ENCODE measurements at places on chromosomes 3 and 15.
A peak's percentile ranks its signal among the peaks of the same experiment; 100 is the strongest.

- peak; percentile 55 for DNase-seq
These were observed 17.3 kb downstream of the FAIM start for GRCh38 chr3:138625707-138626365.

- DNase-seq: no peak
These were observed 199.1 kb downstream of the FOXP1 start for GRCh38 chr3:71384388-71384787.

- DNase-seq: no peak
These were observed 427.7 kb downstream of the GABRG3 start for GRCh38 chr15:27398631-27399161.

DNA sequence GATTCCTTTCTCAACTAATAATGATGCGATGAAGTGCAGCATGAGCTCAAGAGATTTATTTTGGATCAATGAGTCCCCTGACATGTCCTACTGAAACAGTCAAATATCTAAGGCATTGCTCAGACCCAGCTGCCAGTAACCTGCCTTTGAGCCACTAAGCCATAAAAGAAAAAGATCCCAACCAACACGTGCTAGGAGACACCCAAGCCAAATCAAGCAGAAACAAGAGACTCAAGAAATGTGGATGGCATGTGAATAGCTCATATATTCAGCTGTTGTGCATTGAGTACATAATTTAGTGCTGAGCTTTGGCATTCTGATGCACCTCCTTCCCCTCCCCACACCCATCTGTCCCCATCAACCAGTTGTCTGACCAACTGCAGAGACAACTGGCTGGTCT is 29.2 kb downstream of the GJD2 start:
- no peak for DNase-seq

GRCh38 chr3:146350852-146351251 is 99.9 kb upstream of the PLSCR4 start:
- no peak for DNase-seq

- no peak for DNase-seq
These were observed 7.2 kb downstream of the SPG21 start for GRCh38 chr15:64982472-64982871.

GRCh38 chr3:158463556-158463955 is 107.4 kb upstream of the MLF1 start:
- DNase-seq: no peak

GRCh38 chr3:130377960-130378676 is 32.6 kb downstream of the COL6A5 start:
- no peak for DNase-seq

GRCh38 chr3:69012800-69013252 is 658 bp downstream of the EOGT start:
- peak; percentile 71 for DNase-seq

- no peak for DNase-seq
These were observed 26.5 kb downstream of the SLC41A3 start for GRCh38 chr3:126057501-126057819.

- DNase-seq: no peak
These were observed 37.7 kb downstream of the LDHAL6B start for GRCh38 chr15:59244337-59244736.

GRCh38 chr15:71595846-71596553 is 214.4 kb upstream of the NR2E3 start:
- no peak for DNase-seq

DNA sequence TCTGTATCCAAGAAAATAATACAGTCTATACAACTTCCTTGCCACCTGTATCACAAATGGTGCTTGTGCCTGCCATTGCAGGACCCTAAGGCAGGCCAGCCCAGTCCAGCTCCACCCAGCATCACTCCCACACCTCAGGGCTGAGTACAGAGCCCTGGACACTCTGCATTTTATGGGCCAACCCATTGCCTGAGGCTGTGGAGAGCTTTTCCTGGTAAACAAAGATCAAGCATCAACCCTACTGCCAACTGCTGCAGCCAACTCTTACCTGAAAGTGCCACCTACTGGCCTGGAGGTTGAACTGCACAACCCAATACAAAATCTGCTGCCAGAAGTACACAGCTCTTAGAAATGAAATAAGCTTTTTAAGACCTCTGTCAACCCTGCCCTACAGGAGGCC is 1082.2 kb downstream of the NAALADL2 start:
- peak; percentile 24 for DNase-seq

GRCh38 chr3:191074511-191074910 is 124.5 kb upstream of the OSTN start:
- no peak for DNase-seq

DNA sequence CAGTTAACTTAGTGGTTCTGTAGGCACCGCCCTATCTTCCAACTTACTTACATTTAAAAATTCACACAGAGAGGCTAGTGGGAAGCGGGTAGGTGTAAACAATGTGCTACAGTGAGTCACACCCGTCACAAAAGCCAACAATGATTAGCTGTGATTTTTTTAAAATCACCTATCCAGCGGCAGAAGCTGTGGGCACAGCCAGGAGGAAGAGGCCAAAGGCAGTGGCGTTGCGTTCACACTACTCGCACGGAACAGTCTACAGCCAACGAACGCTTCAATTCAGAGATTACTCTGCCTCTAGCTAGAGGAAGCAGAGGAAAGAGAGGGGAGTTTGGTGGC is 2.5 kb upstream of the NLGN1 start:
- no peak for DNase-seq

DNA sequence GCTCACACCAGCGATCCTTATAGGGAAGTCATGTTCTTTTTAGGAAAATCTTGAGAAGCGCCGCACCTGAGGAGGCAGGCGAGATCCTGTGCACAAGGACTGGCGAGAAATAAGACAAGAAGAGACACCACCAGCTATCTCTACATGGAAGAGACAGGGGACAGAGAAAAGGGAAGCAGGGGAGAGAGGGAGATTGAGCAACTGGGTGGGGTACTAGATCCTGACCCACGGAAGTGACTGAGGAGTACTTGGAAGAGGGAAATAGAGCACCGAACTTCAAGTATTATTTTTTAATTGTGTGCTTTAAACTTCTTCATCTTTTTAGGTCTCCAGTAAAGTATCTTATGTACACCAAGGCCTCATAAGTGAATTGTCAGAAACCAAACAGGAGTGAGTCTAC is 742.0 kb upstream of the LMCD1 start:
- no peak for DNase-seq

DNA sequence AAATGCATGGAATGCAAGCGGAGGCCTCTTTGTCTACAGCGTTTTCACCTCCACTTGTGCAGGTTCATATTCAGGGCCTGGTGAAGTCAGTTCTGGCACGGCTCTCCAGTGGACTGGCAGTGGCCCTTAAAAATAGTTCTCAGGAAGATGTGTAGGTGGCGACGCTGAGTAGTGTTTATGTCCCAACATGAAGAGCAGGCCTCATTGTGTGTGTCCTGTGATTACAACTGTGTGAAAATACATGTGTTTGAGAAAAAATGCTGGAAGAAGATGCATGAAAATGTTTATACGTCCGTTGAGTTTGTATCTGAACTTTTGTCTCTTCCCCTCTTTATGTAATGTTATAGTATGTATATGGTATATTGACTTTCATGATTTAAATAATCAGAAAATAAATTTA is 7.2 kb downstream of the LIPC start:
- peak; percentile 77 for DNase-seq

GRCh38 chr15:67885861-67886260 is 46.0 kb upstream of the RNU6-1 start:
- DNase-seq: no peak

- no peak for DNase-seq
These were observed 647.8 kb upstream of the CCDC54 start for GRCh38 chr3:106729481-106729880.

DNA sequence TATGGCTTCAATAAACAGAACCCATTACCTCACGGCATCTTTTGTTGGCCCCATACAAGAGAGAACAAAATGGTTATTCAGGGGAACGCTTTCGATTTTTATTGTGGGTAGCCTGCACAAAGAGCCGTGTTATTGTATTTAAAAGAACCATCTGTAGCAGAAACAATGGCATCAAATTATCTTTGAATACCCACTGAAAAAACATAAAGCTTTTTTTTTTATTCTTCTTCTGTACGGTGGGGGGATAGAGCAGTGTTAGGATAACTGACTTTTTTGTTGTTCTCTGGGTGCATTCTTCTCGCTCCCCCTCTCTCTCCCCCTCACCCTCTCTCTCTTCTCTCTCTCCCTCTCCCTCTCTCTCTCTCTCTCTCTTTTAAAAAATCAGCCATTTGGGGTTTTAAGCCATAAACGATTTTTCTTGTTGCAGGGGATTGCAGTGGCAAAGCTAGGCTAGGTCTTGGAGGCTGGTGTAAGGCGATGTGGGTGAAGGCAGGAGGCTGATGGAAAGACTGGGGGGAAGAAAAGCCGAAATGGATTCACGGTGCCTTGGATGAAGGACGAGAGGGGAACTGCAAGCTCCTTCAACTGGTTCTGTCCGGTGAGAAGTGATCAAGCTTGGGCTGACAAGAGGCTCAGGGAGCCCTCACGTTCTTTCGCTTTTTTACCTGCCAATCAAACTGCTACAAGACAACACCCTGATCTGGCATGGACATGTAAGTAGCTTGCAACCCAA is 12.4 kb upstream of the SOX2 start:
- no peak for DNase-seq

DNA sequence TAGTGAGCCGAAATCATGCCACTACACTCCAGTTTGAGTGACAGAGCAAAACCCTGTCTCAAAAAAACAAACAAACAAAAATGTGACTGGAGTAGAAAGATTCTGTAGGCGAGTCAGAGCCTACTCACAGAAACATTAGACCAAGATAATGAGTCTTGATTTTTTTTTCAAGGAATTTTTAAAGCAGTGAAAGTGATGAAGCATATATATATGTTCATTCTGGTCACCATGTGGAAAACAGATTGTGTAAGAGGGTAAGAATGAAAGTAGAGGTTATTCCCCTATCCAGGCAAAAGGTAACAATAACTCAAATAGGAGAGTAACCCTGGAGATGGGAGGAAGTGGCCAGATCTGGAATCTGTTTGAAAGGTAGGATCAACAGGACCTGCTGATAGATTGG is 26.2 kb upstream of the FHIT start:
- DNase-seq: no peak

DNA sequence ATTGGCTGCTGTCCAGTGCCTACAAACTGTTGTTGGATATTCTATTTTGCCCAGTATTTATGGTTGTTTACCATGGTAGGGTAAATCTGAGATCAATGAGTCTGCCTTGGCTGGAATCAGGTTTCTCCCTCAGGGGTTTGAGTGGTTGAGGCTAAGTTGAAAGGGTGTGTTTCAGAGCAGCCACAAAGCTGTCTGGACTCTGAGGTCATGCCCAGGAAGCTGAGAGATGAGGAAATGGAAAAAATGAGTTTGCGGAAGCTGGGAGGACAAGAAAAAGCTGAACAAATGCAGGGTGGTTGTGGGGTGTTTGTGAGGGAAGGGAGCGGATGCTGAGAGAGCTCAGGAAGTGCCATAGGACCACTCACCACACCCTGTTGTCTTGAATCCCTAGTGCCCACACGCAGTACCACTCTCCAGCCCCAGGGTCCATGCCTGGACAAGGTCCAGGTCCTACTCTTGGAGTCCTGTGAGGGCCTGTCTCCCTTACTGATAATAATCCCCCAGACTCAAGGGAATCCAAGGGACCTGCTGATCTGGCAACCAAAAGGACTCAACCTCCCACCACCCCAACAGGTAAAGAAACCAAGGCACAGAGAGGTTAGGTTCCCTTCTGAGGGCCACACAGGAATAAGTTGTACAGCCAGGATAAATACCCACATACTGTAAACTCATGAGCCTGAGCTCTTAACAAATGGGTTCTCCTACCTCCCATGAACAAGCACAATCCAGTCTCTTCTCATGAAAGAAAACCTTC is 81.6 kb downstream of the PPCDC start:
- peak; percentile 97 for DNase-seq

GRCh38 chr15:67119238-67119846 is 53.9 kb downstream of the SMAD3 start:
- no peak for DNase-seq

DNA sequence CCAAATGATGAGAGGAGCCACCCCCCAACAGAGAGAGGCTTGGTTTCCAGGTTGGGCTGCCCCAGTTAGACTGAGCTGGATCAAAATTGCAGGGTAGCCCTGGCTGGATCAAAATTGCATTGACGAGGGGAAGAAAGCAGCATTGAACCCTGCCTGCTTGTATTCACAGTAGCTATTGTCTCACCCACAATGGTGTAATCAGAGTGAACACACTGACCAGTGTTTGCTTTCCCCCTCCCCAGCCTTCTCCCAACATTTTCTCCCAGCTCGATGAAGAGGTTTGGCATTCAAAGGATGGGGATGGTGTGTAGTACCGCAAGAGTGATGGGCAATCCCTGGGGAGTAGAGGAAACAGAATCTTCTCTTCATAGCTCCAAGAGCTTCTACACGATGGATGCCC is 223.8 kb downstream of the ADAMTS9 start:
- DNase-seq: no peak

- peak; percentile 73 for DNase-seq
These were observed 166.3 kb downstream of the VGLL4 start for GRCh38 chr3:11477407-11477911.

- no peak for DNase-seq
These were observed 103.7 kb downstream of the PEX5L start for GRCh38 chr3:179933080-179933479.

DNA sequence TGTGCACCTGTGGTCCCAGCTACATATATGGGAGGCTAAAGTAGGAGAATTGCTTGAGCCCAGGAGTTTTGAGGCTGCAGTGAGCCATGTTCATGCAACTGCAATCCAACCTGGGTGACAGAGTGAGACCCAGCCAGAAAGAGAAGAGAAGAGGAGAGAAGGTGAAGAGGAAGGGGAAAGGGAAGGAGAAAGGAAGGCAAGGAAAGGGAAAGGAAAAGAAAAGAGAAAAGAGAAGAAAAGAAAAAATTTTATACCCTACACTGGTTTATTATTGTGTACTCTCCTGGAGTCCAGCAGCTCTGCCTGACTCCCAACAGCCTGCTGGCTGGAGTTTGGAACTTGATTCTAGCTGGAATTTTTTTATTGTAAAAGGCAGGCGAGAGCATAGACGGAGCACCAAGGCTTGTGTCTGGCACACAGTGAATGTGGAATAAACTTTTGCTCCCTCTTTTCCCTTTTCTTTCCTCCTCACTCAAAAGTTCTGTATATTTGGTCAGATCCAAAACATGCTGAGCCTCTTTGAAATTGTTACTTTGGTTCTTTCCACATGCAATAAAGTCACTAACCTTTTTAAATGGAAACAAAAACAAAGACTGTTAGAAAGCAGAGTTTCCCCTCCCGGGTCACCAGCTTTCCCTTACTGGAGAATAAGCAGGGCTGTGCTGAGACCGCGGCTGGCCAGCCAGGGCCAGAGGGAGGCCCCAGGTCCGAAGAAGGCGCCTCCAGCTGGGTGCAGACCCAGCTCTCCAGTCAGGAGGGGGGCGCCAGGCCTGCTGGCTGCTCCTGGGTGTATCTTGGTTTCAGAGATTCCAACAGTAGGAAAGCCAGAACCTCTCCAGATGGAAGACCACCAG is 9.9 kb downstream of the THSD4 start:
- DNase-seq: peak; percentile 52

GRCh38 chr15:60840703-60841411 is 361.9 kb upstream of the ICE2 start:
- DNase-seq: no peak

GRCh38 chr15:42576040-42576594 is 711 bp downstream of the STARD9 start:
- no peak for DNase-seq

GRCh38 chr3:15011174-15011573 is 53.9 kb downstream of the MRPS25 start:
- DNase-seq: no peak

Data from choroid plexus epithelial cell (primary cell).